Fibroblast of upper back skin (primary cell): ENCODE measurements at places on chromosomes 7 and 10.

GRCh38 chr7:111074071-111074747, 16.7 kb upstream of the LRRN3 start:
- DNase-seq = peak; percentile 49

GRCh38 chr10:56346845-56347415, 14.1 kb downstream of the ZWINT start:
- DNase-seq = no peak

- peak; percentile 6 for DNase-seq
Observed at GRCh38 chr7:11492307-11492706, 339.7 kb downstream of the THSD7A start.

- no peak for DNase-seq
Observed at GRCh38 chr10:49571388-49571787, 32.5 kb upstream of the ERCC6 start.

DNA sequence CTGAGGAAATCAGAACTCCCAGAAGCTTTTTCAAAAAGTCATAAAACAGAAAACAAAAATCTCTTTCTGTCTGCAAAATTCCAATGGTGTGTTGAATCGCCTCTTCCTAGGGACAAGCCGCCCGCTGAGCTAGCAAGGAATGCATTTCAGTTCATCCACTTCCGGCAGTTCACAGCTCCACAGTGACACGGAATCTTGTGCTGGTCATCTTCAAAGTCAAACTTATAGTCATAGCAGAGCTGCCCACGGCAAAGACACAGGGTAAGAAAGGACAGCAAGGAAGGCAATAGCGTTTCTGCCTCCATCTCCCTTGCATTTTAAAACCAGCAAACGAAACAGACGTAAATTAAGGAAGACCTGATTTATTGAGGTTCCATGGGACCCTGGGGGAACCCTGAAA, 111.2 kb downstream of the GALNT11 start:
- DNase-seq = peak; percentile 45

GRCh38 chr10:1366322-1366691, 310.1 kb downstream of the WDR37 start:
- DNase-seq = no peak

GRCh38 chr10:120423431-120424197, 33.4 kb upstream of the PLPP4 start:
- peak; percentile 91 for DNase-seq

DNA sequence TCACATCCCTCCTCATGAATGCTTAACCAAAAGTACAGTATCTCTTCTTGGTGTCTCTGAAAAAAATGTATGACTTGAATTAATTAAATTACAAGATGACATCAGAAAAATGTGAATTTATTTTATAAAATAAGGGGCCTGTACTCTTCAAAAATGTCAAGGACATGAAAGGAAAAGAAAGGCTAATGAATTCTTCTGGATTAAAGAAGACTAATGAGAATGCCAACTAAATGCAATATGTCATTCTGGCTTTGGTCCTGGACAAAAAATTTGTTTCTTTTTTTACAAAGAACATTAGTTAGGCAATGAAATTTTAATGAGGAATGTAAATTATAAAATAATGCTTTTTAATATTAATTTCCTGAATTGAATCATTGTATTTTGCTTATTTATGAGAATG, 1125.7 kb downstream of the DNAJB9 start:
- DNase-seq = no peak

DNA sequence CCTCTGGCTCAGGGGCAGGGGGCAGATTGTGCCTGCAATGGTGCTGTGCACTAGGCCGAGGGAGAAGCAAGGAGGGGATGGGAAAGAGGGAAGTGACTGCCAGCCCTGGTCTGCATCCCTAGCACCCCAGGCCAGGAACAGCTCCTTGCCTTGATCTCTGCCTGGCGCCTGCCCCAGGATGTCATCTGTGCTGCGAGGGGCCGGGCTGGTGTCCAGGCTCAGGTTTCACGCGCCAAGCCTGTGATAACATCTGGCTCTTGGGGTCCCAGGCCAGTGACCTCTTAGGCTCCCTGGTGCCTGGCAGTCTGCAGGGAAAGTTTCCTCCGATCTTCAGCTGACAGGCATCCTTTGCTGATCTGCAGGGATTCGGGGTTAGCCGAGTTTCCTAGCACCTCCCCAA, 193.5 kb upstream of the GPR26 start:
- no peak for DNase-seq

DNA sequence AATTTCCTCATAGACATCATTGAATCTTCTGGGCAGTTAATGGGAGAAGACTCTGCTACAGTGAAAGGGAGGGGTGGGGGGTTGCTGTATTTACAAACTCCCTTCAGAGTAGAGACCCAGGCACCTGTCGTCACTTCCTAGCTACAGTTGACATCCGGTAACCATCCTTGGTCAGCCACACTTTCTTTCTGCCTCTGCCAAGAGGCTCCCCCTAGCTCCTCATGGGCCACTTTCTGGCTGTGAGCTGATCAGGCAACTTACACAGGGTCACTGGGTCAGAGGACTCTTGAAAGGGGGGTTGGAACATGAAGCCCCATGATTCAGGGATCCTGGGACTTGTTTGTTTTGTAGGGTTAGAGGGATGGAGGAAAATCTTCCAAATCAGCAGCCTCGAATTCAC, 1.2 kb downstream of the TECPR1 start:
- DNase-seq = no peak

DNA sequence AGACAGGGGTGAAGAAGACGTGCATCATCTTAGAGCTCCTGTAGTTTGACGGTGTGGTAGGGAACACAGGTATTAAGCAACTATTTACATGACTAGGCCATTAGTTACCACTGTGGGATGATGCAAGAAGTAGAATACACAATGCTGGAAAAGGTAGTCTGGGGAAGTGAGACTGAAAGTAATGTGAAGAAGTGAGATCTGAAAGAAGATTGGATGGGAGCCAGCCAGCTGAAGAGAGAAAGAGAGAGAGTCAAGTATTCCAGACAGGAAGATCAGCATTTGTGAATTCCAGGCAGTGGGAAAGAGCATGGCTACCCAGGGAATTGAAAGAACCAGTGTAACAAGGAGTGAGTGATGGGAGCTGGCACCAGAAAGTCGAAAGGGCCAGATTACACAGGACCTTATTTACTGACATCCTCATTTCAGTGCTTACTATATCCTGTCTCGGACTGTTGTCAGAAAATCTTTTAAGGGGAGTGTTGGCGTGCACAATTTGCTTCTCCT, 4.0 kb upstream of the CFAP58 start:
- peak; percentile 83 for DNase-seq
